H9 (cell line): ENCODE measurements at places on chromosomes 5 and 9.
A peak's percentile ranks its signal among the peaks of the same experiment; 100 is the strongest.

GRCh38 chr5:158121678-158122077, 262.7 kb upstream of the CLINT1 start:
- DNase-seq, result no peak

DNA sequence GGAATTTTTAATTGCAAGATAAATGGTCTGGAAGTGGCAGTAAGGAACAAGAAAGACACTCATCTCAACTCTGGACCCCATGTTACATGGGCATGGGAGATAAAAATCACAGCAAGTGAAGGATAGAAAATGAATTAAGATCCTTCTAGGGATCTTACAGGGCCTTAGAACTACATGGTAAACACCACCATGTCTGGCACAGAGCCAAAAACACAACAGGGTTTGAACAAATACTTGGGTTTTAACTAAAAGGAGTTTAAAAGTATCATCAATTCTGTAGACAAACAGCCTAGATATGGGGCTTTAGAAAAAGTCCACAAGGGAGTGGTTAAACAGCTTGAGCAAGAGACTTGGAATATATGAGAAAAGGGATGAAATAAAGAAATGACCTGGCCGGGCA, 366.4 kb downstream of the ARL15 start:
- DNase-seq, result no peak

DNA sequence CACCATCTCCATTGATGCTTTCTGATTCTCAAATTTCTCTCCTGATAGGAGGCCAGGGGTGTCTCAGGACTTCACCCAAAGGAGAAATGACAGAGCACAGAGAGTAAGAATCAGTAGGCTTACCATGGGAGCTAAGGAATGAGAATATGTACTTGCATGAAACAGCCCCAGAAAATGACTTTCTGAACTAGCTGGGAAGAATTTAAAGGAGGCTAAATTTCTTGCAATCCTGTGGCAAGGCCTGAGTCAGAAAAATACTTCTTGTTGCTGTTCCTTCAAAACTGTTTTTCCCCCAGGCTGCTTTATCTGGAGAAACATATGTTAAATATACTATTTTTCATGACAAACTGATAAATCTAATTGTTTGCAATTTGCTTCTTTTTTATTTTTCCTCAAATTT, 53.4 kb upstream of the FBXL7 start:
- DNase-seq, result no peak

DNA sequence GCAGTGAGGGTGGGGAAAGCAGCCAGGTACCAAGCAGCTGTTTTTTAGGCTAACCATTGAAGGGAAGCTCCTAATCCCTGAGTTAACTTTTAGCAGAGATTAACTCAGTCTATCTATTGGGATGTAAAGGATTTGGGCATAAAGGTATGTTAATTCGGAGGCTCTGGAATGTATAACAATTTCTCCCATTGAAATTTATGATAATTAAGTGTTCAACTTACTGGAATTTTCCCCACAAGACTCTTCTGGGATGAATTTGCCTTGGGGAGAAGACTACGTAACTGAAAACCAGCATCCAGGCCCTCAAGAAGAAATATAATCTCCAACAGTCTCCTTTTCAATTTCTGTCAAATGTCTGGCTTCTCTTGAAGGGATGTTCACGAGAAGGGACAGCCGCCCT, 23.6 kb downstream of the ZFP62 start:
- DNase-seq, result no peak

- no peak for DNase-seq
These were observed 389.4 kb upstream of the RORB start for GRCh38 chr9:74107692-74108091.

DNA sequence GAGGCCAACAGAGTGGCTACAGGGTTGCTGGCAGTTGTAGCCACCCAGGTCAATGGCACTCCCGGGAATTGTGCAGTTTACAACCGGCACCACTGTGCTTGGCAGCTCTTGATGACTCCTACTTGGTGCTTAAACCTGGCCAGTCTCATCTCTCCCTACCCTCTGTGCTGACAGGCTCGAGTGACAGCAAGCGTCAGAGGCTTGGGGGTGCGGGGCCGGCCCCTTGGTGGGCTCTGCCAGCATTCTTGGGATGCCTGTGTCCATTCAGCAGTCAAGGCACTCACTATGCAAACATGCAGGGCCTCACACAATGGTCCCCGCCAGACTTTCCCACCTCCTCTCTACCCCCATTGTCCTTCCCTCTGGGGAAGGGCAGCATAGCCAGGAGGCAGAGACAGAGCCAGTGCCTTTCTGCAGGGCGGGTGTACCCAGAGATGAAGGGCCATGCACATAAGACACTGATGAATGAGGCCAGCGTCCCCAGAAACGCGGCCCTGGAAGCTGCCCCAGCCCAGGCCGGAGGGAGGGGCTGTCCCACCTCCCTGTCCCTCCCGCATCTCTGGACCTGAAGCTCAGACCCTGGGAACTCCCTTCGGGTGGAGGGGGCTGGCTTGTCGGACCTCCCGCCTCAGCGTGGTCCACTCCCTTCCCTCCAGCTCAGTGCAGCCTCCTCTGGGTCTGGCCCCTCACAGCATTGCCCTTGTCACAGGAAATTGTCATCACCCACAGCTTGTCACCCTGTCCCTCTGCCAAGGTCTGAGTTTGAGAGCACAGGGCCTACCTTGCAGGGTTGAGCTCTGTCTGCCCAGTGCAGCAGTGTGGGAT, 26.4 kb upstream of the NOTCH1 start:
- peak; percentile 97 for DNase-seq

GRCh38 chr9:3508521-3509291, 17.1 kb downstream of the RFX3 start:
- DNase-seq, result no peak

- no peak for DNase-seq
These were observed 441.8 kb upstream of the SGCD start for GRCh38 chr5:155885199-155885598.

DNA sequence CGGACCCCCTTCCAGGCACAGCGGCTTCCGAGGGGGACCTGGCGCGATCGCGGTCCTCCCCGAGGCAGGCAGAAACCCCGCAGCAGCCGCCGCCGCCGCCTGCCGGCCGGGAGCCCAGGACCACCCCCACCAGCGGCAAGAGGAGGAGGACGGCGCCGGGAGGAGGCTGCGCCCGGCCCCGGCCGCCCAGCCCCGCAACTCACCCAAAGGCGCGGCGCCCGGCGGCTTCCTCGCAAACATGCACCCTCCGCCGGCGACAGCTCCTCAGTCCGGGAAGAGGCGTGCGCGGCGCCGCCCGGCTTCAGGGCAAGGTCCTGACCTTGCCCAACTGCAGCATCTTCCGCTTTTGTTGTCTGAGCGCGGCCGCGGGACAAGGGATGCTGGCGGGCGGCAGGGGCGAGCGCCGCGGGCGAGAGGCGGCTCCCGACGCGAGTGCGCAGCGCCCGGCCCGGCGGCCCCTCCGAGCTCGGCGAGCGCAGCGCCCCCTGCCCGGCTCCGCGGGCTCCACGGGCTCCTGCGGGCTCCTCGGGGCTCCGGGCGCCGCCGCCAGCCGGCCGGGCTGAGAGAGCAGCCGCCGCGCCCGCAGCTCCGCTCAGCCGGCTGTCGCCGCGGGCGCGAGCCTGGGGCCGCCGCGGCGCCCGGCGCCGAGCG, 507 bp downstream of the CTNND2 start:
- peak; percentile 45 for DNase-seq

- peak; percentile 70 for DNase-seq
These were observed 6.4 kb upstream of the MEF2C start for GRCh38 chr5:88889189-88890069.

GRCh38 chr5:176533894-176534611, 3.1 kb downstream of the RNF44 start:
- DNase-seq, result no peak

DNA sequence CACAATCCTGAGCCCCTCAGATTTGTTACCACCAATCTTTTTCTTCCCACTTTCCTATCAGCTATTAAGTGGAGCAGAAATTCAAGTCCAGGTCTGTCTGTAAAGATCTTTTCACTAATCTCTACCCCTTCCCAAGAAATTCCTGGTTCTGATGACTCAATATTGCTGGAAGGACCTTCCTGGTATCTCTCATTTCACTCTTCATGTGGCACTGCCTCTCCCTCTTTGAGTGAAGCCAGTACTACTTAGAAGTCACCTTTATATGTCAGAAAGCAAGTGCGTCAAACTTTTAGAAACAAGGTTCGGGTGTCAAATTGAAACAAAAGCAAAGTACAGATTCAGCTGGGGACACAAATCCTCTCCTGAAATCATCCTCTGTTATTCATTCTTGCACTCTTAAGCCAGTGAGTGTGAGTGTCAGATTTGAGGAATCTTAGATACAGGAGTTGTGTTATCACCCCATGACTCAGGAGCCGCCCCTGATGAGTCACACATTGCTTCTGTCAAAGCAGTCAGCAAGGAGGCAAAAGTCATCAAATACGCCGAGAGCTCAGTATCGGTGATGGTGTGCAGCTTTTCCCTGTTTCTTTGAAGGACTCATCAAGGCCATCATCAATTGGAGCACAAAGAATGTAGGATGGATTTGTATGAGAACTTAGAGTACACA, 313.0 kb downstream of the CETN3 start:
- DNase-seq, result no peak

DNA sequence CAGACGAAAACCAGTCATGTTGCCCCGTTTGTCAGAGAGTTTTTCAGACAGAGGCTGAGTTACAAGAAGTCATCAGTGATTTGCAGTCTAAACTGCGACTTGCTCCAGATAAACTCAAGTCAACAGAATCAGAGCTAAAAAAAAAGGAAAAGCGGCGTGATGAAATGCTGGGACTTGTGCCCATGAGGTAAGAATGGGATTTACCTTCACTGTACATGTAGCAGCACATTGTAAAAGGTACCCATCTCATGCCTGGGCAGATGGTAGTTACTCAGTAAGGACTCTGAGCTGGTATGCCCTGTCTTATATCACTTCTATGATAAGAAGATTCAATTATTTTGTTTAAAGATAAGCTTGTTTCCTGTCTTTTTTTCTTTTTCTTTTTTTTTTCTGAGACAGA, 38.8 kb downstream of the RAD50 start:
- no peak for DNase-seq

- no peak for DNase-seq
These were observed 14.8 kb downstream of the STC2 start for GRCh38 chr5:173313351-173313801.

DNA sequence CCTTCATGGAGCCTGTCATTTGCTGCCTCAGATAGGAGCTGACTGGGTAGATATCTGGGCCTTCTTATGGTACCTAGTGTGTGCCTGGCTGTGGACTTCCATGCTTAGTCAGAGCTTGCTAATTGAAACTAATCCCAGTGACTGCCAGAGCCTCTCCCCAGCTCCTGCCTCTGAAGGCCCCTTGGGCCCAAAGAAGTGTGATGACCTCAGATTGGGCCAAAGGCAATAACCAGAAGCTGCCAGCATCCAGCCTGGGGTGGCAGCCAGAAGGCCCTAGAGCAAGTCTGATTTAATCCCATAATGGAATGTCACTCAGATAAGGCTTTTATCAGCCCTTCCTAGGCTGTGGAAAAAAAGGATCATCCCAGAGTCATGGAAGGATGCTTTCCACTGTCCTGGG, 17.1 kb upstream of the CDC23 start:
- no peak for DNase-seq

GRCh38 chr5:21834863-21835262, 1018.3 kb downstream of the CDH12 start:
- DNase-seq, result no peak

GRCh38 chr5:116600876-116601275, 26.3 kb upstream of the SEMA6A start:
- no peak for DNase-seq

DNA sequence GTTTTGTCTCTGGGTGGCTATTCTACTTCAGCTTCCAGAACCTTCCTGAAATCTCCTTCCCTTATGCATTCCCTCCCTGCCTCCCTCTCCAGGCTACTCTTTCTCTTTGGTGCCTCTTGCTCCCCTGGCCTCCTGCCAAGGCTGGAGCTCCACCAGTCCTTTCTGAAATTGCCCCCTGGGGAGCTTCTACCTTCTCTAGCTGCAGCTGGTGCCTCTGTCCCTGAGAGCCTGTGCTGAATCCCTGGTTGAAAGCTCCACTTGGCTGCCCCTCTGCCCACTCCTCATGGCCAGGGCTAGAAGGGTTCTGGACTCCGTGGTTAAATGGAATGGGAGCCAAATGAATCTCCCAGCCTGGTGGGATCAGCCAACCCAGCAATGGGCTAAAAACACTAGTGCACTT, 80.1 kb downstream of the COL15A1 start:
- no peak for DNase-seq

- DNase-seq, result no peak
These were observed 52.2 kb downstream of the ACTL7B start for GRCh38 chr9:108803428-108804065.

GRCh38 chr9:93471124-93471523, 17.7 kb upstream of the FAM120AOS start:
- no peak for DNase-seq

DNA sequence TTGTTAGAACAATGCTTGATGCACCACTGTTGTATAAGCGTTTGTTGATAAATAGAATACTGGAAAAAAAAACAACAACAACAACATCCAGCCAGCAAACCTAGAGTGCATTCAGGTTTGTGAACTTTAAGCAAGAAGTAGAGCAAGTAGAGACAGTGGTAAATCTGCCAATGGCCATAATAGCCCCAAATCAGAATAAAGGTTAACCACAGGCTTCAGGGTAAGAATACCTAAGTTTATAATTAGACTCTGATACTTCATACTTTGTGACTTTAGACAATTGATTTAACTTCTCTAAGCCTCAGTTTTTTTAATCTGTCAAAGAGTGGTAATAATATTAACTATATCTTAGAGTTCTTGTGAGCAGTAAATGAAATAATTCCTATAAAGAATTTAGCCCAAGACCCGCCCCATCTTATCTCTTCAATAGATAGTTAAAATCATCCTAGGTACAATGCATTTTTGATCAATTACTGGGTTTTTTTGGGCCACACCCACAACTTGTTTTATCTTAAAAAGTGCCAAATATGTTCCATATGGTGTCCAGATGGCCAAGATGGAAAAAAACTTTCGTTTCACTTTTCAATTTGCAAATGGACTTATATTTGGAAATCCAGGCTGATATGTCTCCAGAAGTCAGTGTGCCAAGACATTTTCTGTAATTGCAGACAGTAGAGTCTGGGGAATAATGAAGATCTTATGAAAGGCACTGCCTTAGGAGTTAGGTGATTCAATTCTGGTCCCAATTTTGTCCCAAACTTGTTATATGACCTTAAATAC, 24.5 kb upstream of the DPYSL3 start:
- DNase-seq, result no peak

GRCh38 chr9:118734696-118735095, 634.5 kb downstream of the BRINP1 start:
- DNase-seq, result no peak

GRCh38 chr5:169563369-169563768, 20.2 kb upstream of the SPDL1 start:
- DNase-seq, result no peak

- DNase-seq, result no peak
These were observed 100.3 kb downstream of the EMB start for GRCh38 chr5:50340757-50341156.
